AG09309 (cell line): ENCODE measurements at places on chromosomes 4 and X.

DNA sequence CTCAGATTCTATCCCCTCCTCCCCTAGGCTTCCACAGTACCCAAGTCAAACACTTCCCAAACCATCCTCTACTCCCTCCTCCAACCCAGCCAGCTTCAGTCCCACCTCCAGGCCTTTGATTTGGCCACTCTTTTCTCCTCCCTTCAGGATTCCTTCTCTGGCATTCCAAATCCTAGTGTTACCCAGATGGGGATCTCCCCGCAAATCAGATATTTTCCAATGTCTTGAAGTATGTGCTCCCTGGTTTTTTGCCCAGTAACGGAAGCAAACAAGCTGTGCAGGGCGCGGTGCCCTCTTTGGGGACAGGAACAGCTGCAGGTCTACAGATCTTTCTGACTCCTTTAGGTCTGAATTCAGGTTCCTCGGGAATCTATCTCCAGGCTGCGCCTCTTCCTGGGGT lies 2.2 kb upstream of the SYN1 start:
- no peak for DNase-seq

GRCh38 chr4:179631321-179631720 lies 2189.1 kb upstream of the AGA start:
- DNase-seq = no peak

GRCh38 chr4:62455871-62456270 lies 1255.7 kb downstream of the ADGRL3 start:
- no peak for DNase-seq

DNA sequence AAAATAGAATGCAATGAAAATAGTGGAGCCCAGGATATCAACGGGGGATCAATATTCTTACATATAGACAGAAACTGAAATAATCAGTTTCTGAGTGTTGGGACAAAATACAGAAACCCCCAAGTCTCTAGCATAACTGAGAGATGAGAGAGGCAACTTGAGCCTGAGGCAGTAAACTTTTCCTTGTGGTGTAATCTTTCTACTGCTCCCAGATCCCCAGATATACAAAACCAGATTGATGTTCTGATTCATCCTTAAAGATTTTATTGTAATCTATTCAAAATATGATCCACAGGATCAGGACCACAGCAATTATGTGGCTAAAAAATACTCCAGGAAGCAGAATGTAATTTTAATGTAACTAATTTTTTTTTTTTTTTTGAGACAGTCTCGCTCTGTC lies 2282.6 kb downstream of the ARAP2 start:
- DNase-seq = peak; percentile 33

DNA sequence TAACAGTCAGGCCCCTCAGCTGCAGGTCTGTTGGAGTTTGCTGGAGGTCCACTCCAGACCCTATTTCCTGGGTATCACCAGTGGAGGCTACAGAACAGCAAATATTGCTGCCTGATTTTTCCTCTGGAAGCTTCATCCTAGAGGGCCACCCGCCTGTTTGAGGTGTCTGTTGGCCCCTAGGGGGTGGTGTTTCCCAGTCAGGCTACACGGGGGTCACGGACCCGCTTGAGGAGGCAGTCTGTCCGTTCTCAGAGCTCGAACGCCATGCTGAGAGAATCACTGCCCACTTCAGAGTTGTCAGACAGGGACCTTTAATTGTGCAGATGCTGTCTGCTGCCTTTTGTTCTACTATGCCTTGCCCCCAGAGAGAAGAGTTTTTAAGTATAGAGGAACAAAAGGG lies 160.8 kb downstream of the DKK2 start:
- DNase-seq = no peak

GRCh38 chr4:104451573-104451972 lies 43.1 kb downstream of the CXXC4 start:
- DNase-seq = no peak
